ENCODE measurements at places on chromosomes 5 and 9. TPM values are rescaled to one million over a fixed set of nuclear protein-coding genes. Genes with fewer than 3 reads are reported as not detected.

The PCDH12 gene
- 0.64 TPM for total RNA-seq

The PHAX gene
- 22.4 TPM for total RNA-seq

The FRMD3 gene
- 0.13 TPM for total RNA-seq

The CETN3 gene
- 12.2 TPM for total RNA-seq

The STXBP1 gene
- 60.6 TPM for total RNA-seq

The ZNF462 gene
- total RNA-seq: 16.8 TPM

The KCNMB1 gene
- total RNA-seq: not detected

The STPG3 gene
- total RNA-seq: not detected

Measured in epithelial cell of alveolus of lung (primary cell).